ENCODE measurements at places on chromosomes 3 and 15. TPM values are rescaled to one million over a fixed set of nuclear protein-coding genes. Genes with fewer than 3 reads are reported as not detected.

- H3K4me3 ChIP-seq, result no peak overlapping the region
- no peaks in the 10 kb centered on the region for H3K27me3 ChIP-seq
- peak overlapping the region; percentile 16 for H3K27ac ChIP-seq
- H3K36me3 ChIP-seq, result no peaks in the 10 kb centered on the region
These were observed 106.3 kb downstream of the IGF1R start for GRCh38 chr15:98754657-98755022.

The COL8A1 gene
- total RNA-seq, result 16.6 TPM

GRCh38 chr3:39189959-39190269, 2.5 kb downstream of the XIRP1 start:
- H3K27ac ChIP-seq, result no peak overlapping the region
- DNase-seq, result peak; percentile 66
- no peaks in the 10 kb centered on the region for H3K36me3 ChIP-seq
- no peak overlapping the region for H3K4me3 ChIP-seq

GRCh38 chr15:48975472-48976419, 12.0 kb upstream of the SHC4 start:
- peak overlapping the region; percentile 65 for H3K27ac ChIP-seq
- no peaks in the 10 kb centered on the region for H3K27me3 ChIP-seq
- no peaks in the 10 kb centered on the region for H3K36me3 ChIP-seq
- H3K4me3 ChIP-seq, result peak overlapping the region; percentile 41

Measured in uterus (tissue), 4 donors.